ENCODE measurements at places on chromosomes 4 and X. TPM values are rescaled to one million over a fixed set of nuclear protein-coding genes. Genes with fewer than 3 reads are reported as not detected.

FGF13 gene
- not detected for total RNA-seq

- DNase-seq: no peak
These were observed 7.5 kb downstream of the ADD1 start for GRCh38 chr4:2850966-2851798.

- DNase-seq: no peak
These were observed 79.2 kb downstream of the ARAP2 start for GRCh38 chr4:36164900-36165630.

GRCh38 chrX:7083468-7084396 lies 63.8 kb upstream of the STS start:
- DNase-seq: peak; percentile 57

DNA sequence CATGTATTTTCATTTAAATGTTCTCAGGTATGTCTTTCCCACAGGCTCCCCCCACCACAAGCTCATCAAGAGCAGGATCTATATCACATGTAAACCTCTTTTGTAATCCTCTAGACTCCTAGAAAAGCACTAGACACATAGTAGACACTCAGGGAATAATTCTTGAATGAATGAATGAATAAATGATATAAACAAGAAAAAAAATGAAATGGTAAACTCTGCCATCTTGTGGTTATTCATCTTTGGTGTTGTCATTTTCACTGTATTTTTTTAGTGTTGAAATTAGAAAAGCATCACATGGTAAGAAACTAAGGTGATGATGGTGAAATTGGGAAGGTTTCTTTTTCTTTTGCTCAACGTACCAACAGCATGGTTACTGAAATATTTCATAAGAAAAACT lies 34.2 kb upstream of the C1GALT1C1 start:
- DNase-seq: no peak

Data from activated T-cell treated with anti-CD3 and anti-CD28 coated beads, Interleukin-2, amount 50 U/mL, for 4 hours (primary cell).